Activated T-helper 9 cell treated with anti-CD3 and anti-CD28 coated beads, Interleukin-2, amount 50 U/mL, for 16 hours (primary cell): ENCODE measurements at places on chromosomes 1 and 21.

DNA sequence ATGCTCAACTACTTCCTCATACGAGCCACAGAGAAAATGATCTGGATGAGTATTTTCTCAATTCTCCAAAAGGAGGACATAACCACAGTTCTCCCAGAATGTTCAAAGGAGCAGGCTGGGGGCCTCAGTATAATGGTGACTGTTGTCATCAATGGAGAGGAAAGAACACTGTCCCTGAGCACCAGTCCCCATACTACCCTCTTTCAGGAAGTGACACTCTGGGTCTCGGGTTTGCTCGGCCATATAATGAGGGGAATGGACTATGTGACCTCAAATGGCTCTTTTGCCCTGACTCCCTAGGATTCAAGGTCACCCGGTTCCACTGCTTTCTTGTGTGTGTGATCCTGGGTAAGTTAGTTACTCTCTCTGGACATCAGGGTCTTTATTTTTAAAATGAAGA is 22.8 kb downstream of the SLC9A1 start:
- DNase-seq: no peak

- no peak for DNase-seq
These were observed 114.3 kb downstream of the DMRTB1 start for GRCh38 chr1:53573522-53573921.

DNA sequence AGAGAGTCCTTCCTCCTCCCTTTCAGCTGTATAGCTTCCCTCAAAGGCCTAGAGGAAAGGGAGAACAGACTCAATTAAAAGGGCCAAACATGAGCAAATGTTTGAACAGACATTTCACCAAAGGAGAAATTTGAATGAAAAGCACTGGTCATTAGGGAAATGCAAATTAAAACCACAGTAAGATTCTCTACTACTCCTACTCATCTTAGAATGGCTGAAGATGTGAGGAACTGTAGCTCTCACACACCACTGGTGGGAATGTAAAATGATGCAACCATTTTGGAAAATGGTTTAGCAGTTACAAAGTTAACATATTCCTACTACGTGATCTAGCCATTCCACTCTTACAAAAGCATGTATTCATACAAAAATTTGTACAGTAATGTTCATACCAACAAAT is 253.0 kb upstream of the HOOK1 start:
- no peak for DNase-seq

DNA sequence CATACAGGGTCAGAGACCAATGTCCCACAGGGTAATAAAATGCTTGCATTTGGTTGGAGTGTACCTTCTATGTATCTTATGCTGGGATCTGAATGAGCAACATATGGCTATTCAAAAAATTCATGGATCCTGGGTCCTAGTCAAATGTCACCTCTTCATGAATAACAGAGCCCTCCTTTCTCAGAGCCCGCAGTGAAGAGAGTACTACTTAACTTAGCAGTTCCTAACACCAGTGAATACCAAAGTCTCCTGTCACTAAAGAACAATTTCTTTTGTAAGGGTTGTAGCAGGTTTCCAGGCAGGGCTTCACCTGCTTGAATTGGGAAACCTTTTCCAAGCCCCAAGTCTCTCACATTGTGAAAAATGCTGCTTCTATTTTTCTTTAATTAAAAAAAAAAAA is 483.0 kb upstream of the DEPDC1 start:
- DNase-seq: no peak

GRCh38 chr1:56339786-56340465 is 239.4 kb downstream of the PLPP3 start:
- DNase-seq: no peak

- DNase-seq: no peak
These were observed 76.6 kb upstream of the ACTRT2 start for GRCh38 chr1:2944705-2945104.

GRCh38 chr1:85579622-85580021 is 939 bp upstream of the CCN1 start:
- no peak for DNase-seq

- no peak for DNase-seq
These were observed 94.1 kb downstream of the SIK1 start for GRCh38 chr21:43332861-43333297.

DNA sequence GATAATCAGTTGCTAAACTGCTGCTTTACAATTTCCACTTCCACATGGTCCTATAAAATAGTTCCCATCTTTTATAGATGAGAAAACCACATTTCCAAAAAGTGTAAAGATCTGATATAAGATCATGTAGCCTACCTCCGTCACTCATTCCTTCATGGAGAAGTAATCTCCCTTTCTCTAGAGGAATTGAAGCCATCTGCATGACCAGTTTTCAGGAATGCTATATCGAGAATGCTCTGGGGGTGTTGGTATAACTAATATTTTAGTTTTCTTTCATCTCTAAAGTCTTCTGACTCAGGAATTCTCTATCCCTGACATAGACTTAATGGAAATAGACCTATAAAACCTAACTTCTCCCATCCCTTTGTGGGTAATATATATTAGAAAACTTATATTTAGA is 173.0 kb upstream of the UBE2U start:
- no peak for DNase-seq

- DNase-seq: no peak
These were observed 25.0 kb downstream of the SLAMF1 start for GRCh38 chr1:160621633-160622413.

- no peak for DNase-seq
These were observed 8.2 kb upstream of the CAP1 start for GRCh38 chr1:40032240-40032891.

DNA sequence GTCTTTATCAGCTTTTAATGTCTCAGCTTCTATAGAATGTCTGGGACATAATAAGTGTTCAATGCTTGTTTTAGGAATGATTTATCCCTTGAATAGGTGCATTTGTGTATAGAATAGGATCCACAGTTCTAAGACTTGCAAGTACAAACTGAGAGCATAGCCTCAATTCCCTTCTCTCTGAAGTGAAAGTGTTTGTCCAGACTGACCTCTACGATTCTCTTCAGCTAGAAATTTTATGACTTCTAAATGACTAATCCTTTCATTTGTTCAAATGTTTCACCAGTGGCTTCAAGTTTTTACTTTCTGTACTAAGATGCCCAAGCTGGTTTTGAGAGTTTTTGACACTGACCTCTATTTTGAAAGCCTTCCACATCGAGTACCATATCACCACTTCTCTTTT is 608.2 kb upstream of the ADGRL4 start:
- no peak for DNase-seq

- DNase-seq: no peak
These were observed 10.2 kb downstream of the TAS1R2 start for GRCh38 chr1:18849261-18849711.

GRCh38 chr21:42518215-42518614 is 4.6 kb downstream of the SLC37A1 start:
- DNase-seq: no peak

GRCh38 chr1:91234181-91234580 is 170.5 kb downstream of the HFM1 start:
- DNase-seq: no peak

- DNase-seq: no peak
These were observed 280.4 kb downstream of the BRINP2 start for GRCh38 chr1:177451191-177451590.

DNA sequence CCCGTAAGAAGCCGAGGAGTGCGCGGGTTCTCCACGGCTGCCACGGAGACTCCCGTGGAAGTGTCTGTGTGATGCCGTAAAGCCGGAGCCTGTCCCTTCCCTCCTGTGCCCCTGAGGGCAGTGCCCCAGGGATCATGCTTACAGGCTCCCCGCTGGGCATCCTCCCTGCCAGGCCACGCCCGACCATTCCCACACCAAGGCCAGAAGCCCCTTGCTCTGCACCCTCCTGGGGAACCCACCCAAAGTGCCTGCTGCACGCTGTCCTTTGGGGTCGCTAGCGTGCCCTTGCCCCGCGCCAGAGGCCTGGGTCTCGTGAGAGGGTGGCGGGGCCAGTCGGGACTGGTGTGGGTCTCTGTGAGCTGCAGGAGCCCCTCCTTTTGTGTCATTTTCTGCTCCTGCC is 228.5 kb upstream of the C1orf174 start:
- DNase-seq: no peak

DNA sequence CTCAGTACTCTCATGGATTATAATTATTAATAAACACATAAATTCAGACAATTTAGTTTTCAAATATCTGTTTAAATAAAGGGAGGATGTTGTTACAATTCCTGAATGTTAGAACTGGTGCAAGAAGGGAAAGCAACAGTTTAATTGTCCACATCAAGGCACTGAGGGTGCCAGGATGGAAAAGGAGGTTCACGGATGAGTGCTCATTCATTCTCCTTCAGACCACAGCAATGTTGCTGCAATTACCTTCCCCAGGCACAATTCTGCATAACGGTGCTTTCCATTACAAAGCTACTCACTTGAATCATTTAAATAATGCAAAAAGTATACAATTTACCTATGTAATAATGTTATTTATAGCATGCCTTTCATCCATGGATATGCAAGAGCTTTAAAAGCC is 52.3 kb upstream of the COG2 start:
- DNase-seq: no peak

DNA sequence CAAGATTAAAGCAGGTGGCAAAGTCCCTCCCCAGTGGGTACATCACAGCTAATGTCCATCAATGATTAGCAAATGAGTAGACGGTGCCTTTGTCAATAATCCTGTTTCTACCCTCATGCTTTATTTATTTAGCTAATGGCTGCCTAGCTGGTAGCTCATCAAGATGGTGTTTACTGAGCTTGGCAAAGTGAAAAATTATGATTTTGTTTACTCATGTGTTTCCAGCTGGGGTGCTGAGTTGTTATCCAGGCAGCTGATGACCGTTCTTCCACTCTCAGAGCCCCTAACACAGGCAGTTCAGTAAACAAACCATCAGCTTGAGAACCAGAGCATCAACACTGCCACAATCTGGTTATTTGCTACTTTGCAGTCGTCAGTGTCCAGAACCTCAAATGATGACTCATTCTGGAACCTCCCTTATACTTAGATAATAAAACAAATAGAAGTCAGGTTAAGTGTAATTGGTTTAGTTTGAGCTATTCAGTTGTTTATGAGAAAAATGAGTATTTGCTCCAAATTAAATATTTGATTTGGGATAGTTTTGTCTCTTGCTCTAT is 163.9 kb downstream of the ST6GALNAC5 start:
- no peak for DNase-seq

- DNase-seq: no peak
These were observed 7.5 kb upstream of the PTPN7 start for GRCh38 chr1:202167708-202168415.

DNA sequence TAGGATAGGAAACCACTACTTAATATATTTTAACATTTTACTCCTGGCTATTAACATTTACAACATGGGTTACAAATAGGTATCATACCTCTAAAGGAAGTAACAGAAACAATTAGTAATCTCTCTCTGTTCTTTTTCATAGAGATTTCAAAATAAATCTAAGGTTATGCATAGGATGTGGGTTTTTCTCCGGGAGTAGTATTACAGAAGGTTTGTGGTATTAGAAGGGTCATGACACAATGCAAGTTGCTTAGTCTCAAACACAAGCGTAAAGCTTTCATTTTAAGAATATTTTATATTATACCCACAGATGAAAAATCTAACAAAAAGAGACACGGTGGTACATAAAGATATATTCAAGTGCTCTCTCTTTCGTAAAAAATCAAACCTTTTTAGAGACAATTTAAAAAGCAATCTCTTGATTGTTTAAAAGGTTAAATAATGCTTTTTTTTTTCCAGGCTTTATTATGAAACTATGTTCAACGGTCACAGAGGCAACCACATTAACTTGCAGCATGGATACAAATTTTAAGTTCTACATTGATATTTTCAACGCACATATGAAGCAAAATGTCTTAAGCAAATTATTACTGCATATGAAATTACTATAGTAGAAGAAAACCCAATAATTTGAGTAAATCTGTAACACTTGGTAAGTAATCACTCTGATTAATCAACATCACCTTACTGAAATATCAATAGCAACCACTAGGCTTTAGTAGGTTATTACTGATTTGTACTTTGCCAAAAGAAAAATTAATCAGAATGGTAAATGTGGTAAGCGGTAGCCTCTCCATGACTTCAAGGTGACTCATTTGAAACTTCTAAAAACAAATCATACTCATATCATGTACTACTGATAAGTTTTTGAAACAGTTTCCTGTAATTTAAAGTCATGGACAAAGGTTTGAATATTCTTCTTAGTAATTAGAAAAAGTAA is 97.4 kb upstream of the GFI1 start:
- no peak for DNase-seq

GRCh38 chr1:54081306-54082270 is 28.2 kb downstream of the TCEANC2 start:
- peak; percentile 20 for DNase-seq

DNA sequence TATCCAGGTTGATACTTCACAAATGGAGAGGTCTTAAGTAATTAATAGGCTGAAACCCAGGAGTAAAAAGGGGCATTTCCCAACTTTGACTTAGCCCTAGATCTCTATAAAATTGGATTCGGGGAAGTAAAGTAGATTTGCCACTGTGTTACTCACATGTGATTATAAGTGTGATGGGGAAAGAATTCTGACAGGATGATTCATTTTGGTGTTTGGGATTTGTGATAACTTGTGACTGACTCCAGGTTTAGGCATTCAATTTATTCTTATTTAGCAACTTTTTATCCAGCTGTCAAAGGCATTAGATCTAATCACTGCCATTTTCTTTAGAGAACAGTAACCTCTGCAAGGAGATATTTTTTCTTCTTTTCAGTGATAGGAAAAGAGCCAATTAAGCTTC is 175.5 kb downstream of the ASTN1 start:
- DNase-seq: no peak

DNA sequence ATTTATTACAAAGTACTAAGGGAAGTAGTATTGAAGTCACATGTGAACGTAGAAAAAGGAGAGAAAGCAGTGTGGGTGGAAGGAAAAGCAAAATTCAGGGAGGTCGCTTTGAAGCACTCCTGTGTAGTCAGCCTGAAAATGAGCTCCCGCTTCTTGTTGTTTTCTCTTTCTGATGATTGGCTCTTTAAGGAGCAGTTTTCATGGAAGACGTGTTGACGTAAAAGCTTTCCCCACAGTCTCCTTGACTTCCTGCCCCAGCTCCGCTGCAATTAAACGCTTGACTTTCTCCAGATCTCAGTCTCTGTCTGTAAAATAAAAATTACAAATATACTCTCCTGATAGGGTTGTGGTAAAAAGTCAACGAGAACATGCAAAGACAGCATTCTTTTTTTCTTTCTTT is 661.5 kb upstream of the ZP4 start:
- DNase-seq: no peak

GRCh38 chr1:175034775-175035174 is 11.6 kb upstream of the MRPS14 start:
- no peak for DNase-seq

- no peak for DNase-seq
These were observed 46.1 kb downstream of the FGGY start for GRCh38 chr1:59342801-59343575.

DNA sequence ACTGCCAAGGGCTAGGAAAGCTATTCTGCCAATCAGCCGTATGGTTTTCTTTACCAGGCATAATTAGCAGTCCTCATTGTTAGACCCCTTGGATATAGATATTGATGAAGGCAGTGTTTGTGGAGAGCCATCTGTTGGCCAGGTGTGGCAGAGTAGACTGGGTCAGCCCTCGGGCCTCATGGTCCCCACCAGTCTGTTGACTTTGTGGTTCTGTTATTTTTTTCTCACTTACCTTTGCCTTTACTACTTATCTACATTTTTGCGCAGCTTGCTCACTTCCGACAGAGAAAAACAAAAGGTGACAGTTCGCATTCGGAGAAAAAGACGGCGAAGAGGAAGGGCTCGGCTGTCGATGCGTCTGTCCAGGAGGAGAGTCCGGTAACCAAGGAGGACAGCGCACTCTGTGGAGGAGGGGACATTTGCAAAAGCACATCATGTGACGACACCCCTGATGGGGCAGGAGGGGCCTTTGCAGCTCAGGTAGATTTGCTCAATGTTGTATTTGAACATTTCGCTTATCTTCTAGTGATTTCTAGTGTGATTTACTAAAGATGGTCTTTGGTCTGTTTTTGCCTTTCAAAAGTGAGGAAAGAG is 2.3 kb downstream of the PCNT start:
- DNase-seq: no peak
